ENCODE measurements at places on chromosomes 3 and 15. TPM values are rescaled to one million over a fixed set of nuclear protein-coding genes. Genes with fewer than 3 reads are reported as not detected.

DNA sequence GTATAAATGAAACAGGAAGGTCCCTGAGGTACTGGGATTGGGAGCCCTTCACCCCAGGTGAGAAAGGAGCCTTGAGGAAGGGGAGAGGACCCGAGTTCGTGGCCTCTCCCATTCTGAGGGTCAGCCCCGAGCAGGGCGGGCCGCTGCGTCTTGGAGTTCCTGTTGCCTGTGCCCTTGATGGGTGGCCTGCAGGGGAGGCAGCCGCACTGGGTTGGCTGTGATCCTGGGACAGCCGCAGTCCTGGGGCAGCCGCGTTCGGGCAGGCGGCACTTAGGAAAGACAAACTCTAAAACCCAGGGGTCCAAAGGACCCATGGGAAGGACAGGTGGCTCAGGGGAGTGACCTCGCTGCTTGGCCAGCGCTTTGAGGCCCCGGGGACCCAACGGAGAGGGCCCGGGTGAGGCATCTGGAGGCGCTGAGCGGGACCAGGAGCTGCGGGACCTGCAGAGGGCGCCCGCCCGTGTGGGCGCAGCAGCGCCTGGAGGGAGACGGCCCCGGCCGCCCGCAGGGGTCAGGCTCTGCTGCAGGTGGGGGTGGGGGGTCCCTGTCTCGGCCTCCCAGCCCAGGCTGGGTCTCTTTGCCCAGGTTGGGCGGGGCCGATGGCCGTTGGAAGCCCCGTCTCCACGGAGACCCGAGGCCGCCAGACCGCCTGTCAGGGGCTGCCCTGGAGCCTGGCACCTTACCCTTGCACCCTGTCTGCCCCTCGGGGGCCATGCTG lies 65.1 kb downstream of the HMCES start:
- DNase-seq = no peak

DNA sequence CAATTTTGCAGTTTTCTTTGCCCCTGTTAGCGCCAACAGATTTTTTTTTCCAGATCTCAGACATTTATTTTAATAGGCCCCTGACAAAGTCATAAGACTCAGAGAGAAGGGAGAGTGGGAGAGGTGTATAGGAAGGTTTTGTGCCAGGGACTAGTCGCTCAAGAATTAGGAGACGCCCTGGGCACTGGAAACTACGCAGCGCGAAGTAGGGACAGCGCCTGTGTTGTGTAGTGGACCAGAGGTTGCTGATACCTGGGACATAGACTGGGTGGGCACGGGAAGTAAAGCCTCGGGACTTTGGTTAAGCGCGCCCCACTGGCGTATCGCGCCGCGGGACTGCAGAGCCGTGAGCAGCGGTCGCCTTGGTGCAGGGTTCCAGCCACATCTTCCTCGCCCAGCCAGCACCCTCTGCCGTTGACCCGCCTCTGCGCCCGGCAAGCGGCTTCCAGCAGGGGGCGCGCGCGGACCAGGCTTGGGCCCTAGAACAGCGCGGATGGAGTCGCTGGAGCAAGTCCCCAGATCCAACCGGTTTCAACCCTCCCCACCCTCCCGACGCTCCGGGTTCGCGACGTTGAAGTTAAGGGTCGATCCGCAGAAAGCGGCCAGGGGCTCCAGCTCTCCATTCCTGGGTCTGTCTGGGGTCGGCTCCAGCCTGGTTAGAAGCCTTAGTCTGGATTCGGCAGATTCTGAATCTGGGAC lies 3.0 kb upstream of the ISLR2 start:
- peak; percentile 89 for DNase-seq

DNA sequence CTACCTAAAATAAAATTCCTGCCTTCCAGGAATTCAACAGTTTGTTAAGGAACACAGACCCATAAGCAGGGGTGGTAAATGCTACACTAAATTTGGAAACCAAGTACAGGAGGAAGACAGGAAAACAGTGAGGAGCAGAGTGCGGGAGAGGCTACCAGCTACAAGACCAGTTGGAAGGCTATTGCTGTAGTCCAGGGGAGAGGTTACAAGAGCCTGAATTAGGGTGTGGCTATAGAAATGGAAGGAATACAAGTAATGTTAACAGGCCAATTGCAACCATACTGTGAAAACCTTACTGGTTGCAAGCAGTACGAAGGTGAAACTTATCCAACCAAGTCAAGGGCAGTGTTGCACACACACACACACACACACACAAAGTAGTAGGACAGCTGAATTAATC lies 880 bp upstream of the ARMC8 start:
- no peak for DNase-seq

DNA sequence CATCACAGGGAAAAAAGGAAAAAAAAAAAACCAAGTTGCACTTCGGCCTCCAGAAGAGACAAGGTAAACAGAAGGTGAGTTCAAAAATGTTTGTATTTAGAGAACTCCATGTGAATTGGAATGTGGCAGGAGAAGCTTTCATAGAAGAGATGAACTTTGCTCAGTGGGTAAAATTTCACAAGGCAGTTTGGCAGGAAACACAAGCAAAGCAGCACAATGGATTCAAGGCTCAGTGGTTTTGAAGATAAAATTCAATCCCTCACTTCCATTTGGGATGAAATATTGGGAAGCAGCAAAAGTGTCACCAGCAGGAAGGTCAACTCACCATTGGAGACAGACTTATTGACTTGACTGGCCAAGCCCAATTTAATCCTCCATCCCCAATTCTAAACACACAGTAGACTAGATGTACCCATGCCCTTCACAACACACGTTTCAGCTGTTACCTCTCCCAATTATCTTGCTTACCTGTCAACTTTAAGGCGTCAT lies 256.7 kb upstream of the ICE2 start:
- no peak for DNase-seq

GRCh38 chr15:62541250-62541649 lies 376.2 kb upstream of the C2CD4B start:
- no peak for DNase-seq

DNA sequence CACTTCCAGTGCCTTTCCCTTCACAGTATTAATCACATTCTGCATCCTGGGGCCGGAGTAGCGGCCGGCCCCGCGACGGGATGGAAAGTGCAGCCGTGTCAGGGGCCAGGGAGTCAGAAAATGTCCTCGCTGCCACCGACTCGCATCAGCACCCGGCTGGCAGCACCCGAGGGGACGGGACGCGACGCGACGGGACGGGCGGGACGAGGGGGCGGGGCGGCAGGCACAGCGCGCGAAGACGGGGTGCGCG lies 353 bp downstream of the ATG3 start:
- no peak for DNase-seq

- no peak for DNase-seq
Measured at GRCh38 chr15:49645941-49646340, 25.1 kb downstream of the DTWD1 start.

GRCh38 chr15:60679256-60679655 lies 200.3 kb upstream of the ICE2 start:
- DNase-seq = no peak

GRCh38 chr3:21331321-21331720 lies 419.7 kb downstream of the ZNF385D start:
- no peak for DNase-seq

DNA sequence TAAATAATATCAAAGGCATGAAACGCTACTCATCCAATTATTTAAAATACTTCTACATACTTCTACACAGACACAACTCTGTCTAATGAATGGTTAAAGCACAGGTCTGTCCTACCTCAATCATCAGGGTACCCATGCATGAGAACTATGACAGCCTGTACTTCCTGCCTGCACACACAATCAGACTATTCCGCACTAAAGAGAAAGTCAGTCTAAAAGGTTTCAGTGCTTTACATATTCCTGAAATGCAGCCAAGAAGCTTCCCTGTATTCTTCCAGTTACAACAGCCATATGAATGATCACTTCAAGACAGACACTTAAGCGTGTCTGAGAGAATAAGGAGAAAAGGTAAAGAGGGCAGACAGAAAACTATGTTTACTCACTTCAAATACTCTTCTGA lies 58.8 kb downstream of the TUBGCP4 start:
- no peak for DNase-seq

DNA sequence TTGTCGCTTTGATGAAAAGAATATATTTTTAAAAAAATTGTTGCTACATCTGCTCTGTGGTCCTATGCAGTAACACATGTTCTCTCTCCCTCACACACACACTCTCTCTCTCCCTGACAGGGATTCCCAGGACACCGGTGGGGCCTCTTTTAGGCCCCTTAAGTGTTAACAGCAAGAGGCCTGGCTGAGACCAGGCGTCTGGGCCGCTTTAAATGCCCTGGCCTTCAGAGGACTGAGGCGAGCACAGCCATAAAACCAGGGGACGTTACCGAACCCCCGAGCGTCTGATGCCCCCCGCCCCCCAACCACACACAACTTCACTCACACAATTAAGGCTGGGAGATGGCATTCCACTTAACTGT lies 1.7 kb downstream of the BNC1 start:
- DNase-seq = no peak

- no peak for DNase-seq
Measured at GRCh38 chr3:111745786-111746185, 113.3 kb upstream of the PHLDB2 start.

- DNase-seq = no peak
Measured at GRCh38 chr15:70078578-70079417, 18.9 kb downstream of the TLE3 start.

- peak; percentile 65 for DNase-seq
Measured at GRCh38 chr3:50248387-50248786, 12.4 kb downstream of the GNAI2 start.

DNA sequence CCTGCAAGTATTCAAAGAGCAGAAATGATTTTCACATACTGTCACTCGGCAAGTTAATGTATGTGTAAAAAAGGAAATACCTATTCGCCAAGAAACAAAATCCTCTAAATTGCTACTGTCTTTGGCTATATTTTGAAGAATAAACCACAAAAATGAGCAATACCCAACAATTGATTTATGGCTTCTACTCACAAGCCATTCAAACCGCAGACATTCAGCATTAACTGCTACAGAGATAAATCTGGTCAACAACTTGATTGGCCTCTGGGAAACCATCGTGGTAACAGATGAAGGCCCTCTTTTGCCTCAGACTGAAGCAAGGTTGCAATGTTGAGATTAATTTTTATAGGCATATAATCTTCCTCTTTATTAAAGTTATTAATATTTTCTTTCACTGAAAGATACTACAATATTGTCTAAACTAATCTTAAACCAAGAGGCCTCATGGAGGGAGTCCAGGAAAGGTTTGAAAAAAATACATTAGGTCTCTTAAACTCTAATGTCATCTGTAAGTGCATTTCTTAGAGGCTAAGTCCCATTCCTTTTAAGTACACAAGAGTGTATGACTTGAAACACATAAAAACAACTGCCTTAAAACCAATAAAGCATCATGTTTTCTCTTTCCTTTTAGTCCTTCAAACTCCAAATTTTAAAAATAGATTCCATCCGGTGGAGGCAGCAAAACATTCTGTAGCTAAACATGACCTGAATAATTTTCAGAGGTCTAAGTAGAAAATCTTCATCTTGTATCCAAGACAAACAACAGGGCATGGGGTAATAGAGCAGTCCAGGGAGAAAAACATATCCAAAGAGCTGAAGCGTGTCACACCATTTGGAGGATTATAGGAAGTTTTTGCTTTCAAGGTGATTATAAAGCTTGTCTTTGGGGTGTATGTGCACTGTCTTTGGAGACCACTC lies 162.4 kb upstream of the TGFBR2 start:
- no peak for DNase-seq

GRCh38 chr3:140552898-140553297 lies 125.0 kb upstream of the TRIM42 start:
- no peak for DNase-seq

- no peak for DNase-seq
Measured at GRCh38 chr3:37787153-37787867, 74.4 kb upstream of the CTDSPL start.

- no peak for DNase-seq
Measured at GRCh38 chr3:37993067-37993455, 2.5 kb downstream of the VILL start.

DNA sequence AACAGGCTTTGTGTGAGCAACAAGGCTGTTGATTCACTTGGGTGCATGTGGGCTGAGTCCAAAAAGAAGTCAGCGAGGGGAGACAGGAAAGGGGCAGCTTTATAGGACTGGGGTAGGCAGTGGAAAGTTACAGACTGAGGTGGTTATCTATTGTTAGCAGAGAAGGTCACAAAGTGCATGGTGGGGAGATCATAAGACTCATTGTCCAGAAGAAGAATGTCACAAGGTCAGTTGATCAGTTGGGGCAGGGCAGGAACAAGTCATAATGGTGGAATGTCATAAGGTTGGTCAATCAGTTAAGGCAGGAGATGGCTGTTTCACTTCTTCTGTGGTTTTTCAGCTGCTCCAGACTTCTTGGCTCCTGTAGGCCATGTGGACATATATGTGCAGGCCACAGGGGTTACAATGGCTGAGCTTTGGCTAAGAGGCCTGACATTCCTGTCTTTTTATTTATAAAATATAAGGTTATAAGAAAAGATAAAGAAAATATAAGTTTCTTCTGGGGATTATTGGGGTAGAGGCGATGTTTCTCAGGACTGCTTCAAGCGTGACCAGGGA lies 69.5 kb upstream of the SNTN start:
- DNase-seq = no peak

- DNase-seq = no peak
Measured at GRCh38 chr3:172221547-172221946, 182.2 kb downstream of the FNDC3B start.

Gene LXN
- 3.2 TPM for total RNA-seq

Gene LNP1
- 4.2 TPM for total RNA-seq

Gene VPS18
- total RNA-seq = 21.3 TPM

Gene ATRIP
- 4.3 TPM for total RNA-seq

Gene KBTBD12
- total RNA-seq = 41.8 TPM

Gene MON1A
- total RNA-seq = 8.4 TPM

Gene MFGE8
- total RNA-seq = 421 TPM

Gene SERPINI1
- total RNA-seq = 10.6 TPM
